K562 (cell line): ENCODE measurements at places on chromosomes 13 and 19. TPM values are rescaled to one million over a fixed set of nuclear protein-coding genes. Genes with fewer than 3 reads are reported as not detected.

Gene ZNF749
- 19.4 and 24.2 TPM in 2 replicates for polyA plus RNA-seq

Gene CEACAM3
- not detected in 2 replicates for polyA plus RNA-seq

Gene IGFL3
- not detected in 2 replicates for polyA plus RNA-seq

GRCh38 chr13:24925318-24926231 is 161.6 kb downstream of the RNF17 start:
- DNase-seq: no peak
